ENCODE measurements at places on chromosomes 5 and 9.
A peak's percentile ranks its signal among the peaks of the same experiment; 100 is the strongest.

DNA sequence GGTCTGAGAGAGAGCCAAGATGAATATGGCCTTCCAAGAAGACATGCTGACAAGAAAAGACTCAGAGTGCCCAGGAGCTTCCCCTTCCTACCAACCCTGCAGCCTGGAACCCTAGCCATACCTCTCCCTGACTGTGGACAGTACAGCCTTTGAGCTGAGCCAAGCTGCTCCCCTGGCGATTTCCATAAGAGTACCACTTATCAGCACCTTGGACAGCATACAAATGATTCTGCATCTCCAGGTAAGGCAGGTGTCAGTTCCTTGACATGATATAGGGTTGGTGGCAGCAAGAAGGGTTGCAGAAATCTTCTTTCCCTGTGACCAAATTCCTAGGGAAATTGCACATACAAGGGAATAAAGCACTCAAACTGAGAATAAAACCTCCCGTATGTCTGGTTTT is 58.3 kb downstream of the MFAP3 start:
- no peak for DNase-seq

DNA sequence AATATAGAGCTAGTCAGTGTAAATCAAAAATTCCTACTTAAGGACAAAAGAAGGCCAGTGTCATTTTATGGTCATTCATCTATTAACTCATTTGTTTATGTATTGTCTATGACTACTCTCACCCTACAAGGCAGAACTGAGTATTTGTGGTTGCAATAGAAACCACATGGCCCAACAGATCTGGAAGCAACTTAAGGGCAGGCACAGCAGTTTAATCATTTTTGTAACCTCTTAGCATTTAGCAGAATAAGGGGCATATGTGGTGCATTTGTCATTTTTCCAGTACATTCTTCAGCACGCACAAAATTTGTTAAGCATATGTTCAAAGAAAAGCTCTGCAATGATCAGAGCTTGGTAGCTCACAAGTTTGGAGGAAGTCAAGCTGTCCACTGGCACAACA is 1.1 kb downstream of the FKBP15 start:
- no peak for DNase-seq

GRCh38 chr9:33297432-33297831 is 7.1 kb downstream of the NFX1 start:
- no peak for DNase-seq

DNA sequence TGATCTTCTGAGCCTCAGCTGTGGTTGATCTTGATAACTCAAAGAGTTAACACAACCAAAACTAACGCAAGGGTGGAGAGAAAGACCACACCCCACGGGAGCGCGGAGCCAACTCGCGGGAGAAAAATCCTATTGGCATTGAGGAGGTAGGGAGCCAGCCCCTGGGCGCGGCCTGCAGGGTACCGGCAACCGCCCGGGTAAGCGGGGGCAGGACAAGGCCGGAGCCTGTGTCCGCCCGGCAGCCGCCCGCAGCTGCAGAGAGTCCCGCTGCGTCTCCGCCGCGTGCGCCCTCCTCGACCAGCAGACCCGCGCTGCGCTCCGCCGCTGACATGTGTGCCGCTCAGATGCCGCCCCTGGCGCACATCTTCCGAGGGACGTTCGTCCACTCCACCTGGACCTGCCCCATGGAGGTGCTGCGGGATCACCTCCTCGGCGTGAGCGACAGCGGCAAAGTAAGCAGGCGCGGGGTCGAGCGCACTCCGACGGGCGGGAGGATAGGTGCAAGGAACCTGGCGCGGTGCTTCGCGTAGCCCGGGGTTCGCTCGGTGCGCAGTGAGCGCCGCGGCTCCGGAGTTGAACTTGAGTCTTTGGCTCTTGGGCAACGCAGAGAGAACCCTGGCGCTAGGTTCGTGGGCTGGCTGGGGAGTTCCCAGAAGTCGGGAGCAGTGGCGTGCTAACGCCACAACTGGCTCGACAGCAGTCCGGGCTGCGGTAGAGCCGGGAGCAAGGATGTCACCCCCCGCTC is at the start of gene GDA:
TSS of gene GDA (plus strand) at position 210 of the 745 bp plus-strand sequence. CDS start at position 330, 120 bp downstream.
- DNase-seq: no peak

DNA sequence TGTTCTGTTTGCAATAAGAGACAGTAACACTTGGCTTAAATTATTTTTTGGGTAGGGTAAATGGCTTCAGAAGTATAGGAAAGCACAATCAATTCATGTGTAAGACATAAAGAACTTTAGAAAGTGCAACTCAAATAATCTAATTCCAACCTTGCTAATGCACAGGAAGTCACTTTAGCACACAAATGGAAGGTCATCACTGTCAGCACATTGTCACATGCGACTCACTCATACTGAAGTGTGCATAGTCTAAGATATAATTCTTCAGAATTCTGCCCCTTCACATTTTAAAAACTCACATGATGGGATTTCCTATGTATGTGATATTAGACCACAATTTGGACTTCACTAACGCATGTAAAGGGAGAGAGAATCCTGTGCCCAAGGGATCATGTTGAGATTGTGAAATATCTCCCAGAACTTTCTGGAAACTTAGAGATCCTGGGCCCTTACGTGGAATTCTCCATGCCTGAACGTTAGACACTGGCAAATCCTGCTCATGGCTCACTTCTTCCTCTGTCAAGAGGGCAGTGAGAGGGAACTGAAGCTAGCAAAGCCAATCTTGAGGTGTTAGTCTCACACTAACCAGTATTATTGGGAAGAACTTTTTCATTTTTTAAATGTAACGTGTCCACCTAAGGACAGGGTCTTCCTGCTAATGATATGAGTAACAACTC is 403.2 kb upstream of the PTGER4 start:
- DNase-seq: no peak

GRCh38 chr9:132160802-132161742 is 786 bp upstream of the NTNG2 start:
- DNase-seq: peak; percentile 32

DNA sequence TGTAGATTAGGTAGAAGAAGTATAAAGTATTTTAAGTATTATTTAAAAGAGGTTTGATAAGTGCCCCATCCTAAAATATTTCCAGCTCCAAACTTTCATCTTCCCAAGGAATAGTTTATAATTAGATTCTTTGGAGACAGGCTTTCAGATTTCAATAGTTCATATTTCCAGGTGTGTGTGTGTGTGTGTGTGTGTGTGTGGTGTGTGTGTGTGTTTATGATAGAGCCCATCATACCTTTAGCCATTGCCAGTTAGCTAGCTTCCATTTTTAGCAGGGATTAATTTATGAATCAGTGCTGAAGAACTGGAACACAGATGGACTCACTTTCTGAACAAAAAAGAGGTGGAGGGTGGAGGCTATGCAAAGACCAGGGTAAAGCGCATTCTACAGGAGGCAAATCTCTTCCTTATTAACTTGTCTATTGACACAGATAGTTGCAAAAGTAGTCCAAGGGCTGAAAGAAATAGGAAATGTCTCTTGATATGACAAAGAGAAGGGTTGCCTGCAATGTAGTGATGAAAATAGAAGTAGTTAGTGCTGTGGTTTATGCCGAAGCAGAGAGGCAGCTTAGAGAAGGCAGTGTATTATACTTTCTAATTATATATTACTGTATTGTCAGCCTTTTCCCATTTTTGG is 301.1 kb downstream of the MAN2A1 start:
- DNase-seq: no peak

DNA sequence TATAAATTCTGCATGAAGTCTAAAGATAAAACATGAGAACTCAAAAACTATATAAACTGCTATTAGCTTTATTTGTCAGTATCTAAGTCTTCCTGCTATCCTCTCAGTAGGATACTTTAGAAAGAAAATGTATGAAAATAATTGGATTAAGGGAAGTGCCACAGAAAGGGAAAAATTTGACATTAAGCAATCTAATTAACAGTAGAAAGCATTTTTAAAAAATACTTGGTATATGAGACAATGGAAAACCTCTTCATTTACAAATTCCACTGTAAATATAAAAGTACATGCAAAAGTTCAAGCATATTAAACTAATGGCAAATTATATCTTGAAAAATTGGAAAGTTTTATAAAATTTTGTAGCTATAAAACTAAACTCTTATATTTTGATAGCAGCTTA is 518.6 kb upstream of the NUDT12 start:
- no peak for DNase-seq

GRCh38 chr9:111661802-111662521 is 557 bp downstream of the GNG10 start:
- DNase-seq: no peak

GRCh38 chr9:8329561-8330283 is 530.1 kb upstream of the DMAC1 start:
- no peak for DNase-seq

GRCh38 chr9:86368871-86369521 is 14.8 kb upstream of the TUT7 start:
- no peak for DNase-seq

DNA sequence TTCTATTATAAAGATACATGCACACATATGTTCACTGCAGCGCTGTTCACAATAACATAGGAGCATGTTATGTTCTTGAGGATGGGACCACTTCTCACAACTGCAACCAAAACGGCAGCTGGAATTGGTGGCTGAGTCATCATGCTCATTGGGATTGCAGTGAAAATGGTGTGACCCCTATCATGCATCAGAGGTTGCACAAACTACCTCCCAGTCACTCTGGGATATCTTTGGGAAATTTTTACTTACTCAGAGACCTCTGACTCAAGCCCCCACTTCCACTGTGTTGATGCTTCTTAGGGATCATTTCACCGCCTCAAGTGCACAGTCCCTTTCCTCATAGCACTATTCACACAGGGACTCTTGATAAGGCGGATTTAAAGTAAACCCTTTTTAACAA is 474.1 kb downstream of the BNC2 start:
- DNase-seq: no peak

DNA sequence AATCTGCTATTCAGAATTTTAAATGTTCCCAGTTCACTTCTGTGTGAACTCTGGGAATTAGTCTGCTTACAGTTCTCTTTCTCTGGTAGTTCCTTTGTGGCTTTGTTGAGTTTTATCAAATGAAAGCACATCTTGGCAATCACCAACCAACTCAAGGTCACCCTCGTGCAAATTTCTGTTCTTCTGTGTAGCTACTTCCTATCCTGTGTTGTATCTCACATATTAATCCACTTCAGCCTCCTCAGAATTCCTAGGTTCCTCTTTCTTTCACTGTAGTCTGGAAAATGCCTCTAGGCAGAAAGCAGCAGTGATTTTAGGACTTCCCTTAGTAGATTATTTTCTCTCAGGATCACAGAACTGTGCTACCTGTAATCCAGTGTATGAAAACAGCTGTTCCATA is 100.3 kb downstream of the AUH start:
- no peak for DNase-seq

DNA sequence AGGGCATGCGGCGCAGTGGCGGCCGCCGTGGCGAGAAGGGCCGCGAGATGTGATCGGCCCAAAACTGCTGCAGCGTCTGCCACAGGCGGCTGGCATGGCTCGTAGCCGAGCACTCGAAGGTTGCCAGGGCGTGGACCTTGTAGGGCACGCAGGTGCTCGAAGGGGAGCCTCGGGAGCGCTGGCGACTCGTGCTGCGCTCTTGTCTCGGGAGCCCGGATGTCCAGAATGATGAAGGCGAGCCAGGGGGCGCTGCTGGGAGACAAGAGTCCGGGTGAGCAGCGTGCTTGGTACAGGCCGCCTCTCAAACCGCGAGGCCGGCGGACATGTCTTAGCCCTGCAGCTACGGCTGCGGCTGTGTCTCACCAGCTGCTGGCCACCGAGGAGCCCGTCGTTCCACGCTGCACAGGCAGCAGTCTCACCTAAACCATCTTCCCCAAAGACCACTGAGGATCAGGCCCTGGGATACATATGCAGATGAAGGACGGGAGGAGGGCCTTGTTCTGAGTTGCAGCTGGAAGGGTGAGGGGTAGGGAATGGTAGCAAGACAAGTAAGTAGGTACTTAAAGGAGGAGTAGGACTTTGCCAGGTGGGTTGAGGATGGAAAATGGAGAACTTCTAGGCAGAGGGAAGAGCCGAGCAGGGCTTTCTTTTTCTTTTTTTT is 1.7 kb downstream of the CBY3 start:
- DNase-seq: no peak

DNA sequence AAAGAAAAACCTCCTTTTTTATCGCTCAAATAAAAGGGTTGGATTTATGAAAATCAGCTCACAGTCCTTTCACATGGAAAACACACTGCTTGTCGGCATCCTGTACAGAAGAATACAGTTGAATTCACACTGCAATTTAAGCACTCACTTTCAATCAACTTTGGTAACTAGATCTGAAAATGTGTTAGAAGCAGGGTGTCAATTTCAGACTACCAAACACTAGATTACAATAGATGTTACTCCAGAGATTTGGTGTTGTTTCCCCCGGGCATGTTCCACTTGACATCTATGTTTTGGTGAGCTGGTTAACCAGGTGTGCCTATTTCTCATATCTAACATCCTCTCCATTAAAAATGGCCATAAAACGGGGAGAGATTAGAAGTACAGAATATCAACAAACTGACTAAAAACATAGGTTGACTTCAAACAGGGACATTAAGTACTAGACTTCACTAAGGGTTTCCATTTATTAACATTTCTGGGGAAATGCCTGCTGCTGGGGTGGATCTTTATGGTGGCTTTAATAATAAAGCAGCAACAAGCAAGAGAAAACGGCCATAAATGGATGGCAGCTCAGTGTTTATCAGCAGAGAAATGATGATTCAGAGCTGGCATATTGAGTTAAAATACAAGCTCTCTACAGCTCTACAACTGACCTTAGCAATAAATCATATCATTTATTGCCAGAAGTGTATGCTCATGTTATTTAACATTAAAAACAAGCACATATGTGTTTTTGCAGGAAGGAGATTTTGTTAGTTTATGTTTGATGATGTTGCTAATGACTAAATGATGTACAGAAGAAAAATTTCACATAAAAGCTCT is 158.8 kb downstream of the SLF1 start:
- no peak for DNase-seq

DNA sequence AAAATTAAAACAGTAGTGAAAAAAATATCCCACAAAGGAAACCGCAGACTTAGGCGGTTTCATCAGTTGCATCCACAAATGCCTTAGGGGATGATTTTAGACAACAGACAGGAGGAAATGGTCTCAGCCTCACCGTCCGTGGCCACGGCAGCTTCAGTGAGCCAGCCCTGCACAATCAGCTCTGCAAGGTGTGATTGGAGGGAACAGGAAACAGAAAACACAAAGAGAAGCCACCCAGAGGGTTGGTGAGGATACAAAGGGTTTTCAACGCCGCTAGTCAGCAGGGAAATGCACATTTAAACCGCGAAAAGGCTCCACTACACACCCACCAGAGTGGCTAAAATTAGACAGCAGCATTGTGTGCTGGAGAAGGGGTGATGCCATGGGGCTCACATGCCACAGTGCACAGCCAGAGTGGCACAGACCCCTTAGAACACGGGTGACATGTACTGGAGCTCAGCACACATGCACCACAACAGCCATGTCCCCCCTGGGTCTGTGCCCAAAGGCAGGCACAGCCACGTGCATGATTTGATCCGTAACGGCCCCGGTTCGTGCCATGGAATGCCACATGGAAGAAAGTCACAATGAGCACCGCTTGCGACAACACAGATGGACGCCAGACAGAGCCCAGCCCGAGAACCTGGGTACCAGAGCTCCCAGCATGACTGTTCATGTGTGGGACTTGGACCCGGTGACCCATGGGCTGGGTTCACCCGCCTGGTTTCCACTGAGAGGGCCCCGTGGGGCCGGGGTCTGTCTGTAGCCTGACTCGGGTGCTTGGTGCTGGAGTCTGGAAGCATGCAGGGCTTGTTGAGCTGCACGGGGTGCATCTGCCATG is 18.3 kb upstream of the TERT start:
- no peak for DNase-seq

GRCh38 chr5:163533223-163533622 is 27.8 kb downstream of the MAT2B start:
- DNase-seq: no peak
